ENCODE measurements at places on chromosomes 12 and 14. TPM values are rescaled to one million over a fixed set of nuclear protein-coding genes. Genes with fewer than 3 reads are reported as not detected.

- DNase-seq: peak; percentile 7
These were observed 115.5 kb upstream of the G2E3 start for GRCh38 chr14:30443368-30444007.

- no peak for DNase-seq
These were observed 943.5 kb downstream of the BCL11B start for GRCh38 chr14:98328496-98328895.

GRCh38 chr12:104426926-104427546 is 29.7 kb upstream of the CHST11 start:
- DNase-seq: no peak

DNA sequence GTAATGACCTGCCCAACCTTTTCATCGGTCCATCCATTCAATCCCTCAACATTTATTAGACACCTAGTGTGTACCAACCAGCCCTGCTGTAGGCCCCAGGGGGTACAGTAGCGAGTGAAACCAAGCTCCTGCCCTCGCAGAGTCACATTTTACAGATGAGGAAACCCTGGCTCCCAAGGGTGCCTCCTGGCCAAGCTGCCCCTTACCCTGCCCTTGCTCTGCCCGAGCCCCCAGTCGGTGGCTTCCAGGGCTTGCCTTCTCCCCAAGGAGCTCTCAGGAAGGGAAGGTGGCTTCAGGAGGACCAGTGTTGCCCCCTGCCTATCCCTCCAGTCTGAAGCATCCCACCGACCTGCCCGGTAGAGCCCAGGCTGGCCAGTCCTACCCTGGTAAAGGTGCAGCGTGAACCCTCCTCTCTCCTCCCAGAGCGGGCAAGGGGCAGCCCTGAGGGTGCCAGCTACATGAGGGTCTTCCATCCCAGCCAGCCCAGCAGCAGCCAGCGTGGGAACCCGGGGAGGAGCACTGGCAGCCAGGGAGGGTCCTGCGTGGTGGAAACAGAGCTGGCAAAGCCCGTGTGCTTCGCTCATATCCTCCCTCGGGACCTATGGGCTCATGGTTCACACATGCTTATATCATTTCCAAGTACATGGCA is 670 bp upstream of the BEGAIN start:
- DNase-seq: no peak

- DNase-seq: no peak
These were observed 2.0 kb upstream of the SPTLC2 start for GRCh38 chr14:77618381-77618970.

DNA sequence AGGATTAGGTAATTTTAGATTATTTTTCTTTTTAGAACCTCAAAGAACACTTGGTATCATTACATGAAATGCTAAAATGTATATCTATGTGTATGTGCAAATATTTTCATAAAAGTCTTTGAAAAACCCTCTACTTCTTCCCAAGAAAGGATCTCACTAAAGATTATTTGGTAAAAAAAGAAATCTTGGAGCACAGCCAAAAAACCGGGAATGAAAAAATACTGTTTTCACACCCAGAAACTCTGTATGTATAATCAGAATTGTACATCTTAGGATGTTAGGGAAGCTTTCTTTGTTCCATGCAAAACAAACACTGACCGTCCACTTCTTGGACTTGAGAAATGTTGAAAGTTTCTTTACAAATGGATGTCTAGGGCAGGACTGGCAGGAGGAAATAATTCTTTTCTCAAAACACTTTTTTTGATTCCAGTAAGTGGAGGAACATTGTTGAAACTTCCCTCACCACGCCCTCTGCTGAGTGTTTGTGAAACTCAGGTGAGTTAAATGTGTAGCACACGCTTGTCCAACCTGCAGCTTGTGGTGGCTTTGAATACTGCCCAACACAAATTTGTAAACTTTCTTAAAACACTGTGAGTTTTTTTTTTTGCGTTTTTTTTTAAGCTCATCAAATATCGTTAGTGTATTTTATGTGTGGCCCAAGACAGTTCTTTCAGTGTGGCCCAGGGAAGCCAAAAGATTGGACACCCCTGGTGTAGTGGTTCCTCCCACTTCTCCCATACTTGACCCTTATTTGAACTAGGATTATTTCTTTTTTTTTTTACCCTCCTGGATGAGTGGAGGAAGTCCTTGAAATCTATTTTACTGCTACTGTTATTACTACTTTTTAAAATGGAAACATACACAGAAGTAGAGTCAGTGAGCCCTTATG is 26.6 kb downstream of the FBXO34 start:
- no peak for DNase-seq

The GLIPR1L1 gene
- polyA plus RNA-seq: 0.70 TPM

The SPIC gene
- not detected for polyA plus RNA-seq

DNA sequence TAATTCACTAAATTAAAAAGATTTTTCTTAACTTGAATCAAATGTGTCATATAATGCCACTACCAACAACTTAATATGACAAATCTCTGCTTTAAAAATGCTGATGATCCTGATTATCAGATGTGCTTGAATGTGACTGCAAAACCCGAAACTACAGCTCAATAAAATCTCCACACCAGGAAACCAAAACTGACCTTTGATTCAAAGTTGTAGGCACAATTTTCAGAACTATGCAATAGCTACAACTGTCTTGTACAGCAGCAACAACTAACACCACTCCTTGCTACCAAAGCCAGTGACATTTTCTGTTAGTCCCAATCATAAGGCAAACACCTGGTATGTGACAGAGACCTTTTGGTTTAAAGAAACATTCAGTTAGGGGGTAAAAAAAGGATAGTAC is 147.3 kb downstream of the CEP83 start:
- DNase-seq: no peak

The FOXG1 gene
- 0.04 TPM for polyA plus RNA-seq

DNA sequence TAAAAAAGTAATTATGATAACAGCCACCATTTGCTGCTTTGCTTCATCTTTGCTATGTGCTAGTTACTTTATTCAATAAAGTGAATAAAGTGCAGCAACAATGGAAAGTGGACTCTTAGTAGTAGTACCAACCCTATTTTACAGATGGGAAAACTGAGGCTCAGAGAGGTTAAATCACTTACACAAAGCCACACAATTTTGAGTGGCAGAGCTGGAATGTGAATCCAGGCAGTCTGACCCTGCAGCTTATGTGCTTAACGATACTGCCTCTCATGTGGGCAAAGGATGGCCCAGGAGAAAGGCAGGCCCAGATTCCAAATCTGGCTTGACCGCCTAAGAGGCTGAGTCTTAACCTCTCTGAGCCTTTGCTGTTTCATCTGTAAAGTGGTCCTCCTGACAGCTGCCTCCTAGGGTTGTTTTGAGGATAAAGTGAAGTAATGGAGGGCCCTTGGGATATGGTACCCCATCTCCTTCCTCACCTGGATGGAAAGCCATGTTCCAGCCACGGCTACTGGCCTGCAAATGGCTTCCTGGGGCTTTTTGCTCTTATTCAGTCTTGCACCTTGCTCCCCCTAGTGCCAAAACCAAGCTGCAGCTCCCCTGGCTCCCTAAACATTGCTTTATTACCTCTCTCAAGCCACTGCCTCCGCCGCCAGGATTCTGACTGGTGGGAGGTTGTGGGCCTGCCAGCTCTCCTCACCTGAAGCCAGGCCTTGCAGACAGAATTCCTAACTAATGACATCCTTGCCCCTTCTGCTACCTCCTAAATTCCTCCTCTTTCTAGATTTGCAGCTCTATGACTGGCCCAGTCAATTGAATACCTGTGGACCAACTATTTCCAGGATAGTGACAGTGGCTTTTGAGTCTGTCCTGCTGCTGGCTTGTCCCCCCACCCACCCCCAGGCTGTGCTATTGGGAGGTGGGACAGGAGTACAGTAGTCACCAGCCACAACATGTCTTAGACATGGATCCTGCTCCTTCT is 283.3 kb upstream of the PWP1 start:
- no peak for DNase-seq

- no peak for DNase-seq
These were observed 63.4 kb upstream of the FUT8 start for GRCh38 chr14:65349100-65349499.

The LRRC10 gene
- polyA plus RNA-seq: not detected

DNA sequence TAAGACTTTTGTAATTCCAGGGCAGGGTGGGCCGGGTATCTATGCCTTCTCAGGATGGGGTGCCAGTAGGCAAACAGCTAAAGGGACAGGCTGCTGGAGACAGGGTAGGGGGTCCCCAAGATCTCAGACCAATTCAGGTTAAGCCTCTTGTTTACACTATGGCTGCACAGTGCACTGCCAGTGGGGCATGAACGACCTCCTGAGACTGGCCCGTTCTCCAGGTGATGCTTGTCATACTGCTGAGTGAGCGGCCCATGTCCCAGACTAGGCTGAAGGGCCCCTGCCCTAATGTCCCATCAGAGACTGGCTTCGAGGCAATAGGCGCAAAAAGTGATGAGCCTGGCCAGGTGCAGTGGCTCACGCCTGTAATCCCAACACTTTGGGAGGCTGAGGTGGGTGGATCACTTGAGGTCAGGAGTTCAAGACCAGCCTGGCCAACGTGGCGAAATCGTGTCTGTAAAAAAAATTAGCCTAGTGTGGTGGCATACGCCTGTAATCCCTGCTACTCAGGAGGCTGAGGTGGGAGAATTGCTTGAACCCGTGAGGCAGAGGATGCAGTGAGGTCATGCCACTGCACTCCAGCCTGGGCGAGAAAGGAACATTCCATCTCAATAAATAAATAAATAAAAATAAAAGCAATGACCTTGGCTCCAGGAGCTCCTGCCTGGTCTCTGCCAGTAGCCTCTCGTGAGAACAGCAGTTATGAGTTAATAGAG is 12.6 kb downstream of the SLC25A29 start:
- DNase-seq: no peak

DNA sequence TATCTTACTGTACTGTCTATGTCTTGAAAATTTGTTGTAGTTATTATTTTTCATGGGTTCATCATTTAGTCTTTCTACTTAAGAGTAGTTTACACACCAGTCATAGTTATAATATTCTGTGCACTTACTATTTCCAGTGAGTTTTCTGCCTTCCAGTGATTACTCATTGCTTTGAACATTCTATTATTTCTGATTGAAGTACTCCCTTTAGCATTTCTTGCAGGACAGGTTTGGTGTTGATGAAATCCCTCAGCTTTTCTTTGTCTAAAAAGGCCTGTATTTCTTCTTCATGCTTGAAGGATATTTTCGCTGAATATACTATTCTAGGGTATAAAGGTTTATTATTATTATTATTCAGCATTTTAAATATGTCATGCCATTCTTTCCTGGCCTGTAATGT is 66.8 kb downstream of the TSPAN8 start:
- DNase-seq: no peak

DNA sequence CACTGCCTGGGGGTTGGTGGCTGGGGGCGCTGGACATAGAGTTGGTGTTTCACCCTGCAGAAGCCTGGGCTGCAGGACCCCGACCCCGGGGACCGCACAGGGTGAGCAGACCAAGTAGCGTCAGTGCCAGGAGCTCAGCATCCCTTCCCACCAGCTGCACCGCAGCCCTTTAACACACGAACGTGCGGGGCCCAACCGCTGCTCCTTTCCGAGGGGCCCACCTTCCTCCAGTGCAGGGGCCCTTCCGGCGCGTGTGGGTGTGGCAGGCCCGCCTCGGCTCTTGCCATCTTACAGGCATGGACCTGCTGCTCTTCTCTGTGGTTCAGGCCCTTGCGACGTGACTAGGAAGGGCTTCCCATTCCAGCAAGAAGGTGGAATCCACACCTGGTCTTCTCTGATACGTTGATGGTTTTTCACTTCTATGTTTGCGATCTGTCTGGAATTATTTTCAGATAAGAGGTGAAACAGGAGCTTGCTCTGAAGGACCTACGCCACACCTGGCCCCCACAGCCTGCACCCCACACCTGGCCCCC is 47.8 kb downstream of the LRCOL1 start:
- DNase-seq: no peak

DNA sequence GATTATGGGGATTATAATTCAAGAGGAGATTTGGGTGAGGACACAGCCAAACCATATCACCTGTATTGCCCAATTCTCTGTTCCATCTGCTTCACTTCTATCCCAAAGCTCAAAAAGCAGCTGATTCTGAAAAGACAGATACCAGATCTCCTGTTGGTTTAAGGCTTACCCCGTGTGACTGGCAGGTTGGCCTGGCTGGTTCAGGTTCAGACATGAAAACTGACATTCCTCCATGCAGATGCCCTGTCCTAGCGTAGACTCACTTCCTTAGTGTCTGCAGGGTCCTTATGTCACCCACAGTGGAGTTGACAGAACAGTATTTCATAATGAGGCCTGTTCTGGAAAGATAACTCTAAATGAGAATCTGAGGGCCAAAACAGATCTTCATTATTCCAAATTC is 61.1 kb upstream of the FLRT2 start:
- DNase-seq: no peak

The POTEM gene
- not detected for polyA plus RNA-seq

GRCh38 chr14:65131301-65131701 is 29.0 kb upstream of the MAX start:
- no peak for DNase-seq

GRCh38 chr12:103997286-103997900 is 31.7 kb downstream of the TDG start:
- no peak for DNase-seq

- no peak for DNase-seq
These were observed 88.9 kb downstream of the SLC2A13 start for GRCh38 chr12:40016980-40017379.

- no peak for DNase-seq
These were observed 51.3 kb upstream of the LIN7A start for GRCh38 chr12:80988986-80989385.

The ABCD2 gene
- polyA plus RNA-seq: 0.11 TPM

- DNase-seq: no peak
These were observed 13.5 kb upstream of the FAM234B start for GRCh38 chr12:13030541-13031291.

- DNase-seq: no peak
These were observed 89.5 kb downstream of the RIMBP2 start for GRCh38 chr12:130626601-130627000.

- DNase-seq: no peak
These were observed 1489.4 kb downstream of the AACS start for GRCh38 chr12:126554625-126555024.

The BTG1 gene
- polyA plus RNA-seq: 115 TPM

The FAIM2 gene
- polyA plus RNA-seq: 4.3 TPM

The RND1 gene
- 2.5 TPM for polyA plus RNA-seq

The MYO1H gene
- polyA plus RNA-seq: 0.93 TPM

GRCh38 chr12:45725631-45726602 is 3.6 kb upstream of the ARID2 start:
- no peak for DNase-seq

GRCh38 chr14:57362361-57362760 is 28.0 kb upstream of the NAA30 start:
- DNase-seq: no peak

GRCh38 chr12:5565933-5566599 is 134.2 kb downstream of the NTF3 start:
- no peak for DNase-seq

The TMPRSS12 gene
- polyA plus RNA-seq: not detected

The OTUB2 gene
- 4.7 TPM for polyA plus RNA-seq

GRCh38 chr12:106187842-106188241 is 49.1 kb upstream of the NUAK1 start:
- no peak for DNase-seq

The DGKA gene
- polyA plus RNA-seq: 18.2 TPM
